ENCODE measurements at places on chromosomes 11 and 22. TPM values are rescaled to one million over a fixed set of nuclear protein-coding genes. Genes with fewer than 3 reads are reported as not detected.

Gene MMP27
- polyA plus RNA-seq, result not detected

Gene LRRC75B
- 30.1 TPM for polyA plus RNA-seq

Gene RFPL3
- not detected for polyA plus RNA-seq

Gene RAG1
- 1.6 TPM for polyA plus RNA-seq

GRCh38 chr11:69301455-69302401 is 7.8 kb downstream of the MYEOV start:
- DNase-seq, result no peak

DNA sequence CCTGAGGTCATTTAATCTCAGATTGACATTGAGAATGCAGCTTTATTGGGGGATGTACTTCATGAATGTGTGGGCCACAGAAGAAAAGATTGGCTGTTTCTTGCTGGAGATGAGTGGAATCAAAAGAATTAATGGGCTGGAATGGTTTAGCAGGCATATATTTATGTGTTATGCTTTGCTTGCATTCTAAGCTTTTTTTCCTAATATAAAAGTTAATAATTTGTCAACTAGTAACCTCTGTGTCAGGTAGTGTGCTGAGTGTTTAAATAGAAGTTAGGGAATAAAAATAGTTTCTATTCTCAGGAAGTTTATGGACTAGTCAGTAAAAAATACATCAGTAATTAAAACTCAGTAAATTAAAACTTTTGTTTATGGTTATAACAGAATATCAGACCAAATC is 67.4 kb upstream of the PRODH start:
- DNase-seq, result no peak

DNA sequence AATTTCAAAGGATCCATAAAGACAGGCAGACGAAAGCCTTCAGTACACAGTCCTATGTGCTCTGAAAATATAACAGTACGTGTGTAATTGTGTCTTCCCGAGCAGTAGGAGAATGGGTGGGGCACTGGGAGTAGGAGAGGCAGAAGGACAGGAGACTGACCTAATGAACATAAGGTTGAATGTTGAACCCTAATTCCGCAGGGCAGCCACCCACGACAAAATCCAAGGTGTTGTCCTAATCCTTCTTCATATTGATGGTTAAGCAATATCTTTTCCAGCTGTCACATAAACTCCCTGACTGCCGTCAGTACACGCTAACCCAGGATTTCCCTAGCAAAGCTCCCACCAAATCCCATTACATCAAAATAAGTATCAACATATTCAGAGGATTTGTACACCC is 34.5 kb downstream of the SPATA19 start:
- DNase-seq, result no peak

GRCh38 chr22:39114112-39114511 is 17.1 kb downstream of the APOBEC3H start:
- DNase-seq, result no peak

- no peak for DNase-seq
These were observed 37.7 kb upstream of the CCND1 start for GRCh38 chr11:69603111-69603836.

- DNase-seq, result no peak
These were observed 64.5 kb downstream of the SHISAL1 start for GRCh38 chr22:44247923-44248892.

- no peak for DNase-seq
These were observed 44.2 kb downstream of the CCDC81 start for GRCh38 chr11:86418917-86419316.

All from right lung (tissue), 10 donors.